ENCODE measurements at places on chromosomes 16 and 17. TPM values are rescaled to one million over a fixed set of nuclear protein-coding genes. Genes with fewer than 3 reads are reported as not detected.

GRCh38 chr17:76957678-76958464 lies 89.7 kb downstream of the MGAT5B start:
- no peak for DNase-seq

- DNase-seq: no peak
Measured at GRCh38 chr17:82559566-82560251, 40.2 kb downstream of the FOXK2 start.

GRCh38 chr17:4365628-4366326 lies 698 bp downstream of the UBE2G1 start:
- DNase-seq: peak; percentile 82

DNA sequence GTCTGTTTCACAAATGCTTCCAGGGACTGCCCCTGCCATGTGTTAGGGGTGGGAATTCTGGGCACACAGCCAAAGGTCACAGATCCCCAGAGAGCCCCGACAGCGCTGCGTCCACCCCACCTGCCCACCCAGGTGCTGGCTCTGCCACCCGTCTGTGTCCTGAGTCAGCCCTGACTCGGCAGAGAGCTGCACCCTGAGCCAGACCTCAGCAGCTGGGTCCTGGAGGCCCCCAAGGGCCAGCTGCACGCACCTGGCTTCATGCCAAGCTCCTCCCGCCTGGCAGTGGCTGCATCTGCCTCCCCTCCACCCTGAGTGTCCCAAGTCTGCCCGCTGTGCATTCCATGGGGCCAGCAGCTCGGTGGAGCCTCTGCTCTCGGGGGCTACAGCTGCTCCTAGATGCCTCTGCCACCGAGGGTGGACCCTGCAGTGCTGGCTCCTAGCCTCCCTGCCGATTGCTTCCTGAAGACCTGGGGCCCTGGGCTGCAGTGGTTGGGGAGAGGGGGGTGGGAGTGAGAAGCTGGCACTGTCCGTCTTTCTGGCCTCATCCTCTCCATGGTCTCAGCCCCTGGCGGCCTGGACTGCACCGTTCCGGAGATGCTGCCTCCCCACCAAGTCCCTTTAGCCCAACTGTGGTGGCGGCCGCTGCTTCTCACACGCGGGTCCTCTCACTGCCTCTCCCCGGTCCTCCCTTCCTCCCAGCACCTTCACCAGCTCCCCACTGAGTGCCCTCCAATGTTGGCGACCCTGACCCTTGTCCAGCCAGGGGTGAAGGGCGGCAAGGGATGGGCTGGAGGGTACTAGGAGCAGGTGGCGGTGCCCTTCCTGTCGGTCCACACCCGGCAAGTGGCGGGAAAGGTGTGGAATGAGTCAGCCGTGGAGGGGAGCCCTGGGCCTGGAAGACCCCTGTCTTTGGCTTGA lies 3.0 kb downstream of the SECTM1 start:
- DNase-seq: no peak

Gene KRT20
- not detected for total RNA-seq

Gene RNU2-1
- total RNA-seq: 14,833 TPM

Measured in posterior vena cava (tissue), 2 donors.